ENCODE measurements at places on chromosomes 12 and 14.
A peak's percentile ranks its signal among the peaks of the same experiment; 100 is the strongest.

- DNase-seq = no peak
Observed at GRCh38 chr12:116647813-116648212, 88.6 kb downstream of the MAP1LC3B2 start.

GRCh38 chr12:55982319-55982936 is 8.6 kb downstream of the RAB5B start:
- no peak for DNase-seq

DNA sequence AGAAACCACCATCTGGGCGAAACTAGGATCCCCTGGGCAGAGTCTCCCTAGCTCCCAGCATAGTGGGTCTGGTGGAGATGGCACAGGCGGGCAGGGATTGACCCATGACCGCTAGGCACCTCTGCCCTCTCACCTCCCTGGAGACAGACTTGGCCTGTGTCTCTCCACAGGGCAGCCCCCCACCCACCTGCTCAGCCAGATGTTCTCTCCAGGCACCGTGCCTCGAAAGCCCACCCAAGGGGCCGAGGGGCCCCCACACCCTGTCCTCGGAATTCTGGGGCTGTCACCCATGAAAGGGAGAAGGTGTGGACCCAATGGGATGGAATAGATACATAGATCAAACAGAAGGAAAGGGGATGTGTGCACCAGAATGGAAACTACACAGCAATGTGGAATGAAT is 229.1 kb upstream of the RTL1 start:
- no peak for DNase-seq

- peak; percentile 40 for DNase-seq
Observed at GRCh38 chr12:29744365-29744764, 39.4 kb downstream of the TMTC1 start.

DNA sequence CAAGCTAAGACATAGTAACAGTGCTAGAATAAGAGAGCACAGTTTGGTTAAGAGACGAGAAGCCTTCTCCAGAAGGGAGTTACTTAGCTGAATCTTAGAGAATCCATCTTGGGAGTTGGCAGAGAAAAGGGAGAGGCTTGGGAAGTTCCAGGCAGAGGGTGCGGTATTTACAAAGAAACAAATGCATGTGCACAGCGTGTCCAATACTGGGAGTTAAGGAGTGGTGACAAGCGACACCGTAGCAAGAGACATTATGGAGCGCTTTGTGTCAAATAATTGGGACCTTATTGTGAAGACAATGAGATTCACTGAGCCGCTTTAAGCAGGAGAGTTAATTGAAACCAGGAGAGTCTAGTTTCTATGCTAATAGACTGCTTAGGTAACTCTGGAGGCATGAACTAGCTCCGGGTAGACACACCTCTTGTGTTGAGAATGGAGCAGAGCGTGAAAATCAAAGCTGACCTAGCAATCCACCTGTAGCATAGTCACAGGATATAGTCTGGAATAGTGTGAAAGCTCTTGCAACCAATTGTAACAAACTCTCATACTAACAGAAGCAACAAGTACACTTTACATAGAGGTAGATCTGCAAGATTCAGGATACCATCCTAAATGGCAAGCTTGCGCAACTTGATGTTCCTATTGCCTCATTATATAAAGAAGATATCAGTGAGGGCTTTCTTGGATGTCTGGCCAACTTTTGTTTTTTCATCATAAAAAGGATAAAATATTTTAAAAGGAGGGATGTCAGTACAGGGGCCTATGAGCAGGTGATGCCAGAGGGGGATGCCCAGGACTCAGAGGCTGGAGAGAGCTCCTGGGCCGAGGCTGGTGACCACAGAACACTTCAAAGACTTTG is 5.3 kb downstream of the ALDH1L2 start:
- no peak for DNase-seq

DNA sequence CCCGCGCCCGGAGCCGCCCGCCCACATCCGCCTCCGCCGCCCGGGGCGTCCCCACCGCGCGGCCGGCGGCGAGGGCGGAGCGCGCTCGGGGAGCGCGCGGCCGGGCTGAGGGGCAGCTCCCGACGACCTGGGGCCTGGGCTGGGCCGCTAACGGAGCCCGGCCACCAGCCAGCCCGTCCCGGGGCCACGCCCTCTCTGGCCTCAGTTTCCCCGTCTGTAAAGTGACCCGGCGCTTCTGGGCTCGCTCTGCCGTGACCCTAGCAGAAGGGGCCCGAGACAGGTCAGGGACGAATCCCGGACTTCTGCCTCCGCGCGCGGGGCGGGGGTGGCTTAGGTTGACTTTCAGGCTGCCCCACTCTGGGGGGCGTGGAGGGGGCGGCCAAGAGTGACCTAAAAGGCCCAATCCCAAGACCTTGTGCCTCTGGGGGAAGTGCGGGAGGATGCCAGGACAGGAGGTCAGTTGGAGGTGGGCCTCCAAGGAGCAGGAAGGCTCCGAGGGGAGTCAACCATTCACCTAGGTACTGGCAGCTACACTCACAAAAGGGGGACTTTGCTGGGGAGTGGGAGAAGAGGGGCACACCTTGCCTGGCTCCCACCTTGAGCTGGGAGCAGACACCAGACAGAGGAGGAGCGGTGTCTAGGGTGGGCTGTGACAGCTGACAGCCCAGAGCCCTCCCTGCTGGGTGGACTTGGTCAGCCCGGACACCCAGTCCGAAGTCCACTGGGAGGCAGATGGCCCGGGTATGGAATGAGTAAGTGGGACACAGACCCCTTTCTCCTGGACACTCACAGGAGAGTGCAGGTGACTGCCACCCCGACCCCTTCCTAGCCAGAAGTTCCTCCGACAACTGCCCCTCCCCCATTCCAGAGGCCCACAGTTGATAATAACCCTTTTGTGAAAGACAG is 486 bp upstream of the AKT1 start:
- DNase-seq = peak; percentile 50

GRCh38 chr12:56299308-56299852 is 750 bp downstream of the CS start:
- DNase-seq = no peak

DNA sequence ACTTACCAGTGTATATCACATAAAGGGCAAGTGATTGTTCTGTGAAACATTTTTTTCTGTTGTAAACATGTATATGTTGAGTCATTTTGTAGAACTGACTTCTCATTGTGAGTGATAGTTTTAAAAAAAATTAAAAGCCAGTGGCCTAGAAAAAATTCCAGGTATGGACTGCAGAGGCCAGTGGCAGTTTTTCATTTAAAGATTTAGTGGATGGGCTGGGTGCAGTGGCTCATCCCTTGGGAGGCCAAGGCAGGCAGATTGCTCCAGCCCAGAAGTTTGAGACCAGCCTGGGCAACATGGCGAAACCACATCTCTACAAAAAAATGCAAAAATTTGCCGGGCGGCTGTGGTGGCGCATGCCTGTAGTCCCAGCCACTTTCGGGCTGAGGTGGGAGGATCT is 84.7 kb upstream of the MDM1 start:
- no peak for DNase-seq

DNA sequence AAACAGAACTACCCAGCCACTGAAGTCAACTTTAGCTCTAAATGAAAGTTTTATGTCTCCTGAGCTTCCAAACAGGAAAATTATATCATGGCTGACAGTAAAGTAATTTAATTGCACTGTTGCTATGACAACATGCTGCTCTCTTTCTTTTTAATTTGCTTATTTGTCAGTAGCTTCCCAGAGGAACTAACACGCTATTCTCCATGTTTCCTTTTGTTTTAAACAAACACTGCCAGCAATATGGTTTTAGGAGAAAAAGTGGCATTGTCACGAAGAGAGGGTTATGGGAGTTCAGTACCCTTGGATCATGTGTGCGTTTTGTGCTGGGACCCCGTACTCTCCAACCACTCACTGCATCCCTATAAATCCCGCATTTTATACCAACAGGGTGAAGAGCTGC is 1.9 kb downstream of the FOXN3 start:
- DNase-seq = peak; percentile 39

DNA sequence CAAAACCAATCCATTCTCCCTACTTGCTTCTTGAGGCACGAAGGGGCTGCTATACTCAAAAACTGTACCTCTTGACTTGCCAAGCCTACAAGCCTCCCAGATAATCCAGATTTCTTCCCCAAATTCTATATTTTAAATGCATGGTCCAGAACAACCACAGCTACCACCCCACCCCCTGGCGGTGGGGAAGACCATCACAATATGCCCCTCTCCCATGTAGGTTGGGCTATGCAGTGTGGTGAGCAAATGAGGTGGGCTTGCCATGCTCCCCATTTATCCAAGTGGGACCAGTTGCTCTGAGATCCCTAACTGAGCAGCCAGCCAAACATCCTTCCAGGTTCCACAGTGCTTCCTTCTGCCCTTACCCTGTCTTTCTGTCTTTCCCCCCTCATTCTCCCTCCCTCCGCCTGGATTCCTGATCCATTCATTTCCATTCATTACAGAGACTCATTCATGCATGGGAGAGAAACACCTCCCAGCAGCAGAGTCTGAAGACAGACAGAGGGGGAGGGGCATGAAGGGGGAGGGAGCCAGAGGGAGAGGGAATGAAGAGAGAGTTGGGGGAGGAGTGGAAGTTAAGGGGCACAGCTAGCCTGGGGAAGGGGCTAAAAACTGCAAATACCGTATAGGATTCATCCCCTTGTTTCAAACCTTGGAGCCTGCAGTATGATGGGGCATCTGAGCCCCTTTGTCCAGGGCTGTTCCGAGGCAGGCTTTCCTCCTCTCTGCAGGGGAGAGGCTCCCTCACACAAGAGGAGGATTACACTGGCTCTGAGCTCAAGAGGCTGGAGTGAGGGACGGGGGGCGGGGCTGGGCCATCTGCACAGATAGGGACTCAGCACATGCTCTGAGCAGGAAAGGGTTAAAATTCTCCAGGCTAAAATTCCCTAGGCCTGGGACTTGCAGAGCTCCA is 4.4 kb downstream of the ZNF219 start:
- DNase-seq = no peak

GRCh38 chr14:44995196-44995595 is 33.2 kb downstream of the TOGARAM1 start:
- DNase-seq = no peak

DNA sequence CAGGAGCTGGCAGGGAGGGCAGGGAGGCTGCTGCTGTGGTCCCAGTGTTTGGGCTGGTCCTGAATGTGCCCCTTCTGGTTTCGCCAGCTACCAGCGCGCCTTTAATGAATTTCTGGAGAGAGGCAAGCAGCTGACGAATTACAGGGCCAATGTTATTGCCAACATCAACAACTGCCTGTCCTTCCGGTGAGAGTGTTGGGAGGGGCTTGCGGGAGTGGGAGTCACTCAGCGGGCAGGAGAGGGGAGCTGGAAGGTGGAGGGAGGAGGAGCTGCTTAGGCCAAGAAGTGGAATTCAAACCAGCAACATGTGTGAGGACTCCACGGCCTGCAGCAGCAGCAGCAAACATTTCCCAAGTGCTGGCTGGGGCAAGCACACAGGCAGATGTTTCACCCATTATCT is 7.7 kb downstream of the TNFAIP2 start:
- DNase-seq = peak; percentile 77

DNA sequence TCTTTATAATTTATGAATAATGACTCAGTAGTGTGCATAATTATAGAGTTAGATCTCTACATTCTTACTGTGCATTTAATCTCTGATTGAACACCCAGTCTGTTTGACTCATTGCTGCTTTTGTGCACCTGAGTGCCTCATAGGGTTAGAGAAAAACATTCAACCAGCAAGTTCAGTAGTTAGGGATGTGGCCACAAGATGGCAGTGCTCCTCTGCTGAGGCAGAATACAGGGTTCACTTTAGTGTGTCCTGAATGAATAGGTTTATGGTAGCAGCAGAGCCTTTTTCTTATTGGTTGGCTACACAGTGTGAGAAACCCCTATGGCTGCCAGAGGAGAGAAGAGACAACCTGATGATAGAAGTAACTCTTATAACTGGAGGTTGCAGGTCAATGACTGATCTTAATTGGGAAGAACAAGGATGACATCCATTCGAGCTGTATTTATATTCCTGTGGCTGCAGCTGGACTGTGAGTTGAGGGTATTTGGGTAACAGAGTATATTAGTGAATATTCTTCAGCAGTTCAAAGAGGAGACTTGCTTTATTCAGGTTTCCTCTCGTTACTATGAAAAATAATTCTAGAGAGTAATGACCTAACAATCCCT is 194.9 kb upstream of the OR4E1 start:
- DNase-seq = no peak

DNA sequence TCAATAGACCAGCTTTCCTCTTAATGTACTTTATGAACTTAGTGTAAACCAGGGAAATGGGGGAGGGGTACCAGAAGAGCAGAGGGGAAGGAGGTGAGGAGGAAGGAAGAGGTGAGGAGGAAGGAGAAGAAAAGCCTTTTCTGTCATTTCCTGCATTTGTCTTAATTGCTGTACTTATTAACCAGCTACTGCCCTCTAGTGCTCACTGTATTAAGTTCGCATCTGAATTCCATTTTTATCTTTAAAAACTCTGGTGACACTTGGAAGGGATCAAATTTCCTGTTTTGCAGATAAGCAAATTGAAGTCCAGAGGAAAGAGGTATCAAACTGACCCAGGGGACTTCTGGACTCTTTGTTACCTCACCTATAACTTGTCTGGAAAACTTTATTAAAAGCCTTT is 22.2 kb downstream of the MANSC1 start:
- DNase-seq = peak; percentile 48

DNA sequence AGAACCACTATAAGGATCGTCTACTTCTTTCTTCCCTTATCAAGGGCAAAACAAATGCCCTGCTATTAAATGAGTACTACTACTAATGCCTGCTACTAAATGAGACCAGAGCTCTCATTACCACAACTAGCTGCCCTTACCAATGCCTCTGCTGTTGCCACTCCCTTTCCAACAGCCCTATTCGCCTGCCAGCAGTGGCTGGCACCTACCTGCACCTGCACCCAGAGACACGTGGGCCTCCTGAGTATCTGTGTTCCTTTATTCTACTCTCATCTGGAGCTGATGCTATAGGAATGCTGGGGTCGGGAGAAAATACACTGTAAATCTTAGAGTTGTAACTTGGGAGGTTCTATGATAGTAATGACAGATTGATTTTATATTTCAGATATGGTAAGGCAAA is 174.7 kb downstream of the SLC2A13 start:
- DNase-seq = no peak
